Thyroid gland (tissue), 4 donors: ENCODE measurements at places on chromosomes 12 and 14. TPM values are rescaled to one million over a fixed set of nuclear protein-coding genes. Genes with fewer than 3 reads are reported as not detected.

Gene ELK3
- total RNA-seq: 19.8 TPM

Gene TROAP
- not detected for total RNA-seq

Gene AKAP5
- 1.1 TPM for total RNA-seq

Gene ANG
- total RNA-seq: 2.8 TPM

Gene LMNTD1
- 0.27 TPM for total RNA-seq

Gene PTPRQ
- total RNA-seq: 12.5 TPM

Gene SLC22A17
- total RNA-seq: 94.2 TPM

Gene JDP2
- total RNA-seq: 24.2 TPM

Gene C1R
- total RNA-seq: 238 TPM

Gene MGST1
- total RNA-seq: 622 TPM

Gene PRIMA1
- total RNA-seq: 0.88 TPM

Gene DIABLO
- 48.4 TPM for total RNA-seq

Gene LRRC43
- 2.7 TPM for total RNA-seq

Gene KRT74
- not detected for total RNA-seq

Gene KRT75
- total RNA-seq: not detected

Gene STAC3
- 3.0 TPM for total RNA-seq

Gene ARG2
- 160 TPM for total RNA-seq

Gene PKP2
- total RNA-seq: 0.44 TPM

Gene HVCN1
- total RNA-seq: 4.4 TPM

Gene ART4
- total RNA-seq: 13.6 TPM

Gene NKX2-8
- total RNA-seq: 2.2 TPM

Gene PMCH
- total RNA-seq: not detected

Gene ANKRD33
- not detected for total RNA-seq

Gene AMIGO2
- total RNA-seq: 3.4 TPM

Gene BCL2L14
- not detected for total RNA-seq

Gene CAND1
- total RNA-seq: 108 TPM

Gene EID3
- 9.2 TPM for total RNA-seq

Gene FOXN4
- total RNA-seq: not detected

Gene SERPINA12
- not detected for total RNA-seq

Gene SLC25A47
- total RNA-seq: not detected

Gene RNASE7
- total RNA-seq: not detected

Gene RHOJ
- total RNA-seq: 11.6 TPM

Gene NTF3
- not detected for total RNA-seq

Gene WSCD2
- 117 TPM for total RNA-seq

Gene CDK4
- total RNA-seq: 122 TPM

Gene IFNG-AS1
- total RNA-seq: 0.27 TPM

Gene MORN3
- total RNA-seq: 1.3 TPM

Gene HOXC5
- not detected for total RNA-seq

Gene TRIM9
- 1.7 TPM for total RNA-seq

Gene ACACB
- total RNA-seq: 115 TPM

Gene ACAD10
- 56.7 TPM for total RNA-seq

Gene CABP1
- total RNA-seq: 0.33 TPM

Gene ACVRL1
- total RNA-seq: 133 TPM

Gene FAIM2
- 0.33 TPM for total RNA-seq

Gene TFCP2
- total RNA-seq: 22.3 TPM

Gene SERPINA9
- total RNA-seq: not detected

Gene RNASE2
- total RNA-seq: not detected

Gene BLTP3B
- 41.0 TPM for total RNA-seq

Gene ENDOU
- total RNA-seq: 0.11 TPM

Gene KRT85
- total RNA-seq: not detected

Gene RASSF8
- 69.1 TPM for total RNA-seq

Gene DLK1
- not detected for total RNA-seq

Gene KLHL42
- total RNA-seq: 18.8 TPM

Gene ESPL1
- 1.5 TPM for total RNA-seq
